ENCODE measurements at places on chromosomes 4 and X.

DNA sequence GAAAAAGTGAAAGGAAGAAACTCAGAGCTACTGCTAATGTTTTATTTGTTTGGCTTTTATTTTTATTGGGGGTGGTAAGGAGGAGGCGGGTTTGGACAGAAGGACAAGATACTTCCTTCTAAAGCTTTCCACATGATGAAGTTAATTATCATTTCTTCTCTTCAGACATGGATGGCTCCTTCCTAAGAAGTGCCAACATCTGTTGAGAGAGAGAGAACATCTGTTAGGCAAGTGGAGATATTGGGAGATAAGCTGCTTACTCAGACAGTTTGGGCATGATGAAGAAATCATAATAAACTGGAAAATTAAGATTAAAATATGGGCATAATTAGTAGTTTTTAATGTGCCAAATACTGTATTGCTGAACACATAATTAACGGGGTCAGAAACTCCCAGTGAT is 535.7 kb upstream of the INTU start:
- no peak for DNase-seq

GRCh38 chr4:169604131-169604900 is 8.1 kb downstream of the NEK1 start:
- no peak for DNase-seq

DNA sequence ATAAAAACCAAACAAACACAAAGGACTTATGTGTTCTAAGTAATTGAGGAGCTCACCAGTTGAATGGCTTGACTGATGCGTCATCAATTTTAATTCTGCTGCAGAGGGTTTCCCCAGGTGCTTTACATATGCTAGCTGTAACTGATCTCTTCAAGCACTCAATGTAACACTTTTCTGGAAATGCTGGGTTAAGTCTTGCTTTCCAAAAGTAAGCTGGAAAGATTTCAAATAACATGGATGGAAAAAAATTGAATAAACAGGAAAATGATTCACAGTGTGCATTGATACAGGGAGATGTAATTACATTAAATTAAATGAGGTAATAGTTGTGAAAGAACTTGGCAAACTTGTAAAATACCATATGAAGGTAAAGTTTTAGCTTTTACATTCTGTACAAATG is 186.7 kb upstream of the WDFY3 start:
- no peak for DNase-seq

GRCh38 chr4:42330002-42330592 is 67.2 kb upstream of the SHISA3 start:
- DNase-seq, result no peak
